ENCODE measurements at places on chromosomes 7 and 10. TPM values are rescaled to one million over a fixed set of nuclear protein-coding genes. Genes with fewer than 3 reads are reported as not detected.

KCP gene
- 0.17 TPM for total RNA-seq

NKX1-2 gene
- total RNA-seq = not detected

GARIN1A gene
- total RNA-seq = 0.14 TPM

CALN1 gene
- 0.17 TPM for total RNA-seq

TEX36 gene
- not detected for total RNA-seq

METTL2B gene
- 29.7 TPM for total RNA-seq

MARVELD1 gene
- 24.4 TPM for total RNA-seq

- peak; percentile 36 for DNase-seq
Observed at GRCh38 chr7:17307558-17307957, 9.1 kb downstream of the AHR start.

- no peak for DNase-seq
Observed at GRCh38 chr10:15852111-15852557, 8.2 kb downstream of the MINDY3 start.

- DNase-seq = no peak
Observed at GRCh38 chr7:120979765-120980499, 8.6 kb upstream of the CPED1 start.

DNA sequence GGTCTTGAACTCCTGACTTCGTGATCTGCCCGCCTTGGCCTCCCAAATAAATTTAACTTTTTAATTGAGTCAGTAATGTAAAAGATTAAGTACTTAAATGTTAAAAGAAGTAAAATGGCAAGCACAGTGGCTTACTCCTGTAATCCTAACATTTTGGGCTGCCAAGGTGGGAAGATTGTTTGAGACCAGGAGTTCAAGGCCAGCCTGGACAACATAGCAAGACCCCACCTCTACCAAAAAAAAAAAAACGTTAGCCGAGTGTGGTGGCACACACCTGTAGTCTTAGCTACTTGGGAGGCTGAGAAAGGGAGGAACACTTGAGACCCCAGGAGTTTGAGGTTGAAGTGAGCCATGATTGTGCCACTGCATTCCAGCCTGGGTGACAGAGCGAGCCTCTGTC is 26.1 kb downstream of the PHTF2 start:
- DNase-seq = no peak

DNA sequence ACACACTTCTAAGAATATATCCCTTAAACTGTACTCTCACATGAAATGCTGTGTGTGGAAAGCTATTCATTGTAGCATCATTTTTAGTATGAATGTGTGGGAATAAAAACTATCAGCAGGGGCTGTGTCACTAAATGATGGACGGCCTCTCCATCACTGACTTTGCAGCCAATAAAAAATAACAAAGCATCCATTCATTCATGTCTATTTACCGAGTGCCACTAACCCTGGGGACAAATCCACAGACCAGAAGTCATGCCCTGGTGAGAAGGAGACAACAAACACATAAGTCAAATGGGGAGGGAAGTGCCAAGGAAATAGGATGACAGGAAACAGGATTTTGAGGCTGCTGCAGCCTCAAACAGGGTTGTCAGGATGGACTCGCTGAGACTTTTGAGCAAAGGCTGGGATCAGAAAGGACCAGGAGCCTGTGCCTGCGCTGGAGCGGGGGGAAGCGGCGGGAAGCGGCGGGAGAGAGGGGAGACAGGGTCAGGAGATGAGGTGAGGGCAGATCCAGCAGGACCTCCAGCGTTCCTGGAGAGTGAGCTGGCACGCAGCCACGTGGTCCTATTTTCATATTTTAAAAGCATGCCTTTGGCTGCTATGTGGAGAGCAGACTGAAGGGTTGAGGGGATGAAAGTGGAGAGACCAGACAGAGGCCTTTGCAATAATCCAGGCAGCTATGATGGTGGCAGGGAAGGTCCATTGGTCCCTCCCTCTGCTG is 2.2 kb upstream of the NOM1 start:
- DNase-seq = peak; percentile 30

GRCh38 chr10:121927318-121927840 is 452 bp downstream of the ATE1 start:
- peak; percentile 64 for DNase-seq

DNA sequence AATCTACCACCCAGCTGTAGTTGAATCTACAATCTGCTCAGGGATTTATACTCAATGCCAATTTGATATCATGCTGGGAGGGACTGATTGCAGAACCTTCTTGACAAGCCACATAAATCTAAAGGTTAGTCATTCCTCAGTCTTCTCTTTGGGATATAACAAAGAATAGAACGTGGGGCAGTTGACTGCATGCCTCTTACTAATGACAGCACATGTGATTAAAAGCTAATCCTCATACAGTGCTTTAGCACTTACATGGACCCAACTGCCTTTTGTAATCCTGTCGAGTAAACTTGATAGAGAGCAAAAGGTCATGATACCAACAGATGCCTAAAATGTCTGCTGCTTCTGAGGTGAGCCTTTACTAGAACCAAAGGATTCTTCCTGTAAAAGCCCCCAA is 12.3 kb downstream of the KLHL7 start:
- DNase-seq = no peak

- no peak for DNase-seq
Observed at GRCh38 chr10:44939691-44940401, 19.8 kb upstream of the RASSF4 start.

DNA sequence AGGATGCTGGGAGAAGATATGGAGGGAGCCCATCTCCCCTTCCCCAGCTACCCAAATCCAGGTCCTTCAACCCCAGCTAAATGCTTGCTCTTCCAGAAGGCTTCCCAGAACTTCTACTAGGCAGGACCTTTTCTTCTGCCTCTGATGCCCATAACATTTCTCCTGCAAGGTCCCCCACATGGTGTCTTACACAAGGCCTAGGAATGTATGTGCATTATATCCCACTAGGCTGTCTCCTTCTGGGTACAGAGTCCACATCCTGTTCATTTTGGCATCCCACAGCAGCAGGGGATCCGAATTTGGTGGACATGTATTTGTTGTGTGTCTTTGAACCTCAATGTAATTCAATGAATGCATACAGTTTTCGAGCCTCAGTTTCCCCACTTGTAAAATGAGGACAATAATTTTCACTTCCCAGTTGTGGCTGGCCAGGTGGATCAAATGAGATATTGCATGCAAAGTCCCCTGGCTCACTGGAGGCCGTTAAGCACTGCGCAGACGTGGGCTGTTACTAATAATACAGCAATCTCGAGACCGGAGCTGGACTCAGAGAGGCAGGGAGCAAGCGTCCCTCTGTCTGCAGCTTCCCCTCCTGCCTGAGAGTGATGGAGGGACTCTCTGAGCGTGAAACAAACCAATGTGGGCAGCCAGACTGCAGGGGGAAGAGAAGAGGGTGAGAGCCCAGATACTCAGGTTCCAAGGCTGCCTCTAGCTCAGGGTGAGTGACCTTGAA is 18.6 kb upstream of the YWHAG start:
- no peak for DNase-seq

DNA sequence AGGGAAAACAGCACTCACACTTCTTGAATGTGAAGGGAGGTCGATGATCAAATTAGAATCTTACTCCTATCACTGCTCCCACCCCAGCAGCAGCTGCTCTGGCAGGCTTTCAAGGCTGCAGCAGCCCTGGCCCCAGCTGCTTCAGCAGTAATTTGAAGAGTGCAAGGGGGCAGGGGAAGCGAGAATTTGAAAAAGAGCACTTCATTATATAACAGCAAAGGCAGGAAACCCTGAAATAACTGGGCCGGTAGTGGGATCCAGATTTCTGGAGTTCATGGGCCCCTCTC is 44.9 kb downstream of the MYPN start:
- peak; percentile 51 for DNase-seq

GRCh38 chr10:31133792-31134310 is 102.2 kb upstream of the ZNF438 start:
- peak; percentile 79 for DNase-seq

DNA sequence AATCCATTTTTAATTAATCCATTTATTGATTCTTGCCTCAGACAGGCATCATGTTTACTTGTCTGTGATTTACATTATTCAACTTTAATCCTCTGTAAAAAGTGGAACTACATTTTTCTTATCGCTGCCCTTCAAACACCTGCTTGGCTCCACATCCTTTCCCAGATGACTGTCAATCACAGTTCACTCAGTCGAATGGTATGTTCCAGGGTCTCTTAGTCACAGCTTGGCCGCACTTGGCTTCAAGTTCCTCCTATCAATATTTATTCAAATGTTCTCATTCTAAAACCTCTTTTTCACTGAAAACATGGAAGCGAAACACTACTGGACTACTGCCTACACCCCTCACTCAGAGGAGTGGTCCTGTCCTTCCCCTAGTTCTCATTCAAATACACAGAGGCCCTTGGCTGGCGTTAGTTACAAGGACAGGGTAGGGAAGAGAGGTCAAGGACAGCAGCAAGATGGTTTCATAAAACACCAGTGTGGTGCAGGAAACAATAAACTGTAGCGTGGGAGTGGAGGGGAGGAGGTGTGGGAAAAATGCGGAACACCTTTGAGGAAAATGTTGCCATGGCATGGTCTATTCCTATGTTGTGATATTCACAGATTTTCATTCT is 143.2 kb downstream of the USP6NL start:
- peak; percentile 86 for DNase-seq

GRCh38 chr7:41756650-41757182 is 53.8 kb upstream of the INHBA start:
- no peak for DNase-seq

DNA sequence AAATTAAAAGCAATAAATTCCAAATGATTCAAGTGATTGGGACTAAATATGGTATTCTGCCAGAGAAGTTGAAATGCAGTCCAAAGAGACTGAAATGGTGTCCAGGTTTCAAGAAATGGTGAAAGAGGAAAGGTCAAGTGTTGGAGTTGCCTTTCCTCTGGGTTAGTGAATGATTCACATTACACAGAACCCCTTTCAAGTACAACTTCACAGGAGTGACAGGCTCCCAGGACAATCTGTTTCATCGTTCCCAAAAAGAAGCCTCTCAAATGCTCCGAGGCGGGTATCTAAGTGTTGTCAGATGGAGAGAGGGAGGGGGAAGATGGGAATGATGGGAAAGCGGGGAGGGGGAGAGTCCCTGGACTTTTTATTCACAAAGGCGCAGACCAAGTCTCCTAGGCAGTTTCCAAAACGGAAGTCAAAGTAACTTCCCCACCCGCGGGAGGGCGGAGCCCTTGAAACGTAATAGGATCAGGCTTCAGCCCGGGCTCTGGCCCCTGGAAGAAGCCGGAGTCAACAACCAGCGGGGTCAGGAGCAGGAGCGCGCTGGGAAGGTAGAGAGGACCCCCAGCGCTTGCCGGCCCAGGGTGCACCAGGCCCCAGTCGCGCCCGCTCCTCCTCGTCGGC is 754 bp downstream of the SLC25A13 start:
- peak; percentile 90 for DNase-seq

DNA sequence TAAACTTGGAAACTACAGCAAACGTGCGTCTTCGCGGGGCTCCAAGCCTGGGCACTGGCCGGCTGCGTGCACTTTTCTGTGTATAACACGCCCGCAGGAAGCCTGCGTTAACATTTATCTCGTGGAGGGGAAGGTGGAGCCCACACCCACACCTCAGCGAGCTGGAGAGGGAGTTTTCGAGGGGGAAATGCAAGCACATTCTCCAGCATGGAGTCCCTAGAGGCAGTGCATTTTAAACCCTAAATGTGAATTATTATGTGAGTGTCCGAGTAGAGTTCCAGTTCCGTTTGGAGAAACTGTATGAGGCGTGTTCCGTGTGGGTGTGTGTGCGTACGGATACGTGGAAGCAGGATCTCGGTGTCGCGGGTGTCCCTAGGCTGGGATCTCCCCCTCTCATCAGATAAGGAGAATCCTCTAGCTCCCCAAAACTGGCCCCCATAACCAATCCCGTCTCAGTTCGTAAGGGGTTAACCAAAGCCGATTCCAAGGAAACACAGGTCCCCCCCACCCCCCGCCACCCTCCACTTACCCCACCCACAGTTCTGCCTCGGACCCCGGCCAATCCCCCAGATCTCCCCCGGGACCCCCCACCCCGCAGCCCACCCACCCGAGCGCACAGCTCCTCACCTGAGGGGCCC is 403 bp downstream of the CDK6 start:
- DNase-seq = peak; percentile 55

- no peak for DNase-seq
Observed at GRCh38 chr10:15591431-15591830, 128.3 kb downstream of the ITGA8 start.

DNA sequence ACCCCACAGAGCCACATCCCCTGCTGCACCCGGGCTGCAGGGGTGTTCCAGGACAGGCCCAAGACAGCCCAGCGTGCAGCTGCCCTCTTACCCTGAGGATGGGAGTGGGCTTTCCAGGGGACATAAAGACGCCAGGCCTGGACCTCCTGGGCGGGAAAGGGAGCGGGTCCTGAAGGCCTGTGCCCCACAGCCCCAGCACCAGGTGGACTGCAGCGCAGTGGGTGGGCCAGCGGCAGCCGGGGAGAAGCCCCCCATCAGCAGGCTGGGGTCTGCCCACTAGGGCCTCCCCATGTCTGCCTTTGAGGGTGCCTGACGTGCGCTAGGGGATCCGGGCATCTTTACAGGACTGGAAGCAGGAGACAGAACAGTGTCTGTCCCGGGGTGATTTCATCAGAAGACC is 22.6 kb upstream of the ZNF735 start:
- no peak for DNase-seq

- DNase-seq = no peak
Observed at GRCh38 chr7:148042935-148043631, 547.5 kb upstream of the C7orf33 start.

GRCh38 chr7:128398016-128398840 is 11.6 kb downstream of the IMPDH1 start:
- peak; percentile 68 for DNase-seq

All from dermis blood vessel endothelial cell (primary cell).